ENCODE measurements at places on chromosomes 12 and 14. TPM values are rescaled to one million over a fixed set of nuclear protein-coding genes. Genes with fewer than 3 reads are reported as not detected.

DNA sequence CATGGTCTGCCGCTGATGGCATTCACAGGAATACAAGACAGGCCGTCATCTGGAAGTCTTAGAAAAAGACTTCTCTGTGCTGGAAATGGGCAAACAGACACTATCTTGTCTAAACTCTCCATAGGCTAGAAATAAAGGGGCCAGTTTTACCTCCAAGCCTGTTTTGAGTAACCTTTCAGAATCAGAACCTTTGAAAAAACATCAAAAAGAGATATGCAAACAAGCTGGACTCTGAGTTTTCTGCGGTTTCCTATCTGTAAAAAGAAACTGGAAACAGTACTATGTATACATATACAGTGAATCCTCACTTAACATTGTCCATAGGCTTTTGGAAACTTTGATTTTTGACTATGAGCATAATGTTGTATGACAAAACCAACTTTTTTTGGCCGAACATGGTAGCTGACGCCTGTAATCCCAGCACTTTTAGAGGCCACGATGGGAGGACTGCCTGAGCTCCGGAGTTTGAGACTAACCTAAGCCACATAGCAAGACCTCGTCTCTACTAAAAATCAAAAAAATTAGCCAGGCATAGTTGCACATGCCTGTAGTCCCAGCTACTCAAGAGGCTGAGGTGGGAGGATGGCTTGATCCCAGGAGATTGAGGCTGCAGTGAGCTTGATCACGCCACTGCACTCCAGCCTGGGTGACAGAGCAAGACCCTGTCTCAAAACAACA, 92.9 kb upstream of the MAX start:
- DNase-seq: no peak

- no peak for DNase-seq
Observed at GRCh38 chr12:113161415-113162016, 12.0 kb downstream of the CFAP73 start.

DNA sequence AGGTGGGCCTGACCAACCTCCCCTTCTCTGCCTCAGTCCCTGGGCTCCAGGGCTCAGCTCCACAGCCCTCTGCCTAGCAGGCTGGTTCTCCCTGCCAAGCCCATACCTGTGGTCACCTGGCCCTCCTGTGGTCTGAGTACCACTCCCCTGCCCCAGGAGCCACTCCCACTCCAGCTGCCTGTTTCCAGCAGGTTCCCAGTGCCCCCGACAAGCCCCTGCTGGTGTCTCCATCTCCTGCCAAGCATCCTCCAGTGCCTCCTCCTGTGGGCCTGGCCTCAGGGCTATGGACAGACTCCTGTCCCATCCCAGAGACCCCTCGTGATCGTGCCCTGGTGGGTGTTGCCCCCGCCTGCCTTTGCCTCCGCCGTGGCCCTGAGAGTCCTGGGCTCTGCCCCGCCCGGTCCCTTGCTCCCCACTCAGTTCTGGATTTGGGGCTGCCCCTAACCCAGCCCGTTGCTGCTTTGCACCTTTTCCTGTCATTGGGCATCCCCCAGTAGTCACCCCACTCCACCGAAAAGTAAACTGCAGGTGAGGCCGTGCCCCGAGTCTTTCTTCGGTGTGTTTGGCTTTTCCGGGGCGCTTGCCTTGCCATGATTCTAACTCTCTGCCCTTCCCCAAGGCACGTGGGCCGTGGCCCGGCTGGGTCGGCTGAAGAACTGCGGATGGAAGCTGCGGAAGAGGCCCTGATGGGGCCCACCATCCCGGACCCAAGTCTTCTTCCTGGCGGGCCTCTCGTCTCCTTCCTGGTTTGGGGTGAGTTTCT, 9.8 kb downstream of the MEG3 start:
- DNase-seq: no peak

GRCh38 chr14:39615352-39615751, 183.1 kb upstream of the FBXO33 start:
- no peak for DNase-seq

- DNase-seq: no peak
Observed at GRCh38 chr14:38238332-38238731, 17.6 kb downstream of the CLEC14A start.

DNA sequence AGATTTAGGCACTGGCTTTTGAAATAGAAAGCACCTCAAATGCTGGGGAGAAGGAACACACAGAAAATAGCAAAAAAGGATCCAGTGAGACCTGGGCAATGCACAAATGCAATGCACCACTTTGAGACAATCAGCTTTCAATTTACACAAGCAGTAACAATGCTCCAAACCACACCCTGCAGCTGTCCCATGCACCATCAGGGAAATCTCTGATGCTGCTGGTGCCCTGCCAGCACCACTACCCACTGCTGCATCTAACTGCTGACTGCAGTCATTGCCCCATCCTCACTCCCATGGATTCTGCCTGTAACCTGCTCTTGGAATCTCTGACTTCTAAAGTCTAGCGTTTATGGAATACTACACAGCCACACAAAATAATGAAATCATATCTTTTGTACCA, 21.0 kb upstream of the HMGA2 start:
- no peak for DNase-seq

DNA sequence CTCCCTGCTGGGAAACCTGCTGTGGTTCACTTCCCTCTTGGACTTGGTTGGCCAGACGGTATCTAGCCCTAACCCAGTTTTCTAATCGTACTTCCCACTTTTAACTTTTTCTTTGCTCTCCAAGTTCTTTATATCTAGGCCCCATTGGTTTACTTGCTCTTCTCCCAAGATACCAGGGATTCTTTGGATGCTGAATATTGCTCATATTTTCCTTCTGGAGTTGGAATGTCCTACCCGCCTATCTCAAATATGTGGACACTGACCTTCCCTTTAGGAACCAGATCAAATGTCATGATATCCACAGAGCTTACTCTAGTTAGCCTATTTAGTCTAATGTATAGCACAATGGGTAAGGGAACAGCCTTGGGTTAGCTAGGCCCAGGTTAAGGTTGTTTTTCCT, 228.6 kb downstream of the DACT1 start:
- no peak for DNase-seq

DNA sequence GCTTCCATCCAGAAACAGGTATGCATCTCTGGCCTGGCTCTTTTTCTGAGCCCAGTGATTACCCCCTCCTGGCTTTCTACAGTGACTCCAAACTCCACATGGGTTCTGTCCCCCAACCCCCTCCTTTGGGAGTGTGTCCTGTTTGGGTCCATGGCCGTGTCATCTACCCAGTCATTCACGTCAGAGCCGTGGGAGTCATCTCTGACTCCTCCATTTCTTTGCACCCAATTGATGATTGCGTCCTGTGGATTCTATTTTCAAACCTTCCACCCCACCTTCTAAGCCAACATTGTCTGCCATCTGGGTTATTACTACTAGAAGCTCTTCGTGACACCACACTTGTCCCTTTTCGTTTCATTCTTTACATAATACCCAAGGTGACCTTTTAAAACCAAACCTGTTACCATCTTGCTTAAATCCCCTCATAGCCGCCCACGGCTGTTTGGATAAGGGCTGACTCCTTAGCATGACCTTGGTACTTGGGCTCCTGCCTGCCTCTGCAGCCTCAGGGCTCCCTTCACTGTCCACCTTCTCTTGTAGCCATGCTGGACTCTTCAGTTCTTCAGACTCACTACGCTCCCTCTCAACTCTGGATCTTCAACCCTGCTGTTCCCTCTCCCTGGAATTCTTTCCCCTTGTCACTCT, 38.1 kb upstream of the NT5DC3 start:
- no peak for DNase-seq

DNA sequence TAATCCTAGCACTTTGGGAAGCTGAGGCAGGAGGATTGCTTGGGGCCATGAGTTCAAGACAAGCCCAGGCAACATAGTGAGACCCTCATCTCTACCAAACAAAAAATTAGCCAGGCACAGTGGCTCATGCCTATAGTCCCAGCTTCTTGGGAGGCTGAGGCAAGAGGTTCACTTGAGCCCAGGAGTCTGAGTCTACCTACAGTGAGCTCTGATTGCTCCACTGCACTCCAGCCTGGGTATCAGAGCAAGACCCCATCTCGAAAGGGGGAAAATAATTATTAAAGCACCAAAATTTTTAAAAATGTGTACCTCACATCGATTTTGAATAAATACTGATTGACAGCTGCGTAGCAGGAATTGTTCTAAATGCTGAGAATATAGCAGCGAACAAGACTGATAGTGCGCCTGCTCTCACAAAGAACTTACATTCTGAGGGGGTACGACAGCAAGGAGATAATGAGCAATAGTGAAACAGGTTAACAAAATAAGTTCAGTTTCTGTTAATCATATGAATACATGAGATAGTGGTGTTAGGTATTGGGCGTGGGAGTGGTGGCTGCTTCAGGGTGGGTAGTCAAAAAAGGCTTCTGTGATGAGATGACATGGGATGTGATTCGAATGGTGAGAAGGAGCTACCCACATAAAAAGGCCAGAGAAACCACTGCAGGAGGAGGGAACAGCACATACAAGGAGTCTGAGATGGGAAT, 19.6 kb downstream of the HCFC2 start:
- DNase-seq: no peak

DNA sequence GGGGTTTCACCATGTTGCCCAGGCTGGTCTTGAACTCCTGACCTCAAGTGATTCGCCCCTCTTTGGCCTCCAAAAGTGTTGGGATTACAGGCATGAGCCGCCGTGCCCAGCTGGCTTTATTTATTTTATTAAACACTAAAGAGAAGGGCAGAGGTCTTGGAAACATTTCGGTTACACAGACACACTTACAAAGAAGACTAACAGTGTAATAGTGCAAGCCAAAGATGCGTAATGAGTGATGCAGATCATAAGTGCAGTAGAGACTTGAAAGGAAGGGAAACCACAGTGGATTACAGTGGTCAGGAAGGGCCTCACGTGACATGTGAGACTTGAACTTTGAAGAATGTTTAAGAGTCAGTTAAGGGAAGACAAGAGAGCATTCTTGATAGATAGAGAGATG, 33.9 kb upstream of the CDK17 start:
- DNase-seq: peak; percentile 77

DNA sequence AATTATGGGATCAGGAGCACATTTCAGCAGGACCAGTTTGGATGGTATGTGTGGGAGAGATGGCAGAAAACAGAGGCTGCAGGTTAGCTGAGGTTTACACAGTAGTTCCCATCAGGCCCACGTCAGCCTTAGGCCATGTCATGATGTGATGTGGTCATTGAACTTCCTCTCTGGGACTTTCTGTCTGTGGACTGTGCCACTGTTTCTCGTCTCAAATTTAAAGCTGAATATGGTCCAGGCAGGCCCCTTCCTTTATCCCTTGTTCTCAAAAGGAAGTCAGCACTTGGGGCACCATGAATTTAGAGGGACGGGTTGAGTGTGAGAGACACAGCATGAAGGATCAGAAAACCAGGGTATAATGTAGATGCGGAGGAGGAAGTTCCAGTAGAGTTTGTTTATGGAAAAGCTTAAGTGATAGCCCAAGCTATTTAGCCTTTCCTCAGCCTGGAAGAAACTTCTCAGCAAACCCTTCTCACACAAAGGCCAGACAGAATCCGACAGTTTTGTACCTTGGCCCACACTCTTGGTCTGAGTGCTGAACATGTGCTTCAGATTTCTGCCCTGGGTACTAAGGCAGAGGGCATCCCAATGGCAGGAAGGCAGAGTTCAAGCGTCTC, 3.6 kb upstream of the IGFBP6 start:
- no peak for DNase-seq

DNA sequence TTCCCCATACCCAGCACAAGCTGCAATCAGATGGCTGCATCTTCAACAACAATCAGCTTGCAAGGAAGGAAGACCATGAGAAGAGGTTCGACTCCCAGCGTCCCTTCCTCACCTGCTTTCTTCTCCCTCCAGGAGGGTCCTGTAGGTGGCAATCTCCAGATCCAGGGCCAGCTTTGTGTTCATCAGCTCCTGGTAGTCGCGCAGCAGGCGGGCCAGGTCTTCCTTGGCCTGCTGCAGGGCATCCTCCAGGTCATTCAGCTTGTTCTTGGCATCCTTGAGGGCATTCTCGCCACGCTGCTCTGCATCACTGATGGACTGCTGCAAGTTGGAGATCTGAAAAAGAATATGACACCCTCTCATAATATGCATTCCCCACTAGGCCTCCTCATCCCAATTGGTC, 4.0 kb downstream of the KRT1 start:
- no peak for DNase-seq

- no peak for DNase-seq
Observed at GRCh38 chr12:1443421-1444141, 150.8 kb downstream of the FBXL14 start.

- DNase-seq: no peak
Observed at GRCh38 chr12:106081606-106082005, 57.1 kb downstream of the NUAK1 start.

DNA sequence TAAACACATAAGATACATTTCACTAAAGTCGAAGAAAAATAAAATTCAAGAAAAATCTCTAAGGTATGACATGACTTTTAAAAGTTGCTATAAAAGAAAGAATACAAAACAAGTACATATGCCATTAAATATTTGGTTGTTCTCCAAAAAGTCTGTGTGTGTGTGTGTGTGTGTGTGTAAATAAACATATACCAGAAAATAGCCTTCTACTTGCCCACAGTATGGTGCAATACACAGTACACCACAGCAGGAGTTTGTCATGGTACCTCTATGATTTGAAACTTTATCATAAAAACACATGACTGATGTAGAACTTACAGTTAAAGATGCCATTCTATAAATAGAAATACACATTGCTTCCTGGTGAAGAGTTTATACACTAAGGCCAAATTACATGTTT, 692.7 kb upstream of the MGAT4C start:
- DNase-seq: no peak

Gene NINJ2
- total RNA-seq: 15.3 TPM

Gene RNF212B
- not detected for total RNA-seq

Gene FITM1
- total RNA-seq: 1.8 TPM

Gene PROX2
- total RNA-seq: 0.56 TPM

Gene SLC39A5
- total RNA-seq: 1.4 TPM

All from natural killer cell treated with Interleukin-12 subunit alpha and Interleukin-12 subunit beta and Interleukin-15 and Interleukin-18, amount 100 ng/mL, for 72 hours (primary cell).